ENCODE measurements at places on chromosomes 5 and 9.

DNA sequence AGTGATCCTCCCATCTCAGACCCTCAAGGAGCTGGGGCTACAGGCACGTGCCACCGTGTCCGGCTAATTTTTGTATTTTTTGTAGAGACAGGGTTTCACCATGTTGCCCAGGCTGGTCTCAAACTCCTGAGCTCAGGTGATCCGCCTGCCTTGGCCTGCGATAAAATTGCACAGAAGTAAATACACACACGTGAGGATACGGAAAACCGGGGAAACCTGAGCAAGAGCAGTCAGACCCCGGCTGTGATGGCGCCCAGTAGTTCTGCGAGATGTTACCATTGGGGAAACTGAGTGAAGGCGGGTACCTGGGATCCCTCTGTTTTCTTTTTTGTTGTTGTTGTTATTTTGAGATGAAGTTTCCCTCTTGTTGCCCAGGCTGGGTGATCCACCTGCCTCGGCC lies 114.9 kb downstream of the C9orf50 start:
- H3K27me3 ChIP-seq = no peaks in the 10 kb centered on the region
- H3K36me3 ChIP-seq = peaks cover 14% of the 10 kb centered on the region
- H3K27ac ChIP-seq = no peak overlapping the region
- no peak for DNase-seq

GRCh38 chr5:8842971-8843551 lies 702.8 kb downstream of the SEMA5A start:
- no peaks in the 10 kb centered on the region for H3K27me3 ChIP-seq
- peaks cover 3% of the 10 kb centered on the region for H3K4me1 ChIP-seq

- peak; percentile 23 for DNase-seq
- H3K36me3 ChIP-seq = no peaks in the 10 kb centered on the region
- H3K27me3 ChIP-seq = no peaks in the 10 kb centered on the region
- H3K4me3 ChIP-seq = no peak overlapping the region
- peaks cover 4% of the 10 kb centered on the region for H3K4me1 ChIP-seq
Measured at GRCh38 chr5:32542216-32543059, 42.9 kb upstream of the SUB1 start.

DNA sequence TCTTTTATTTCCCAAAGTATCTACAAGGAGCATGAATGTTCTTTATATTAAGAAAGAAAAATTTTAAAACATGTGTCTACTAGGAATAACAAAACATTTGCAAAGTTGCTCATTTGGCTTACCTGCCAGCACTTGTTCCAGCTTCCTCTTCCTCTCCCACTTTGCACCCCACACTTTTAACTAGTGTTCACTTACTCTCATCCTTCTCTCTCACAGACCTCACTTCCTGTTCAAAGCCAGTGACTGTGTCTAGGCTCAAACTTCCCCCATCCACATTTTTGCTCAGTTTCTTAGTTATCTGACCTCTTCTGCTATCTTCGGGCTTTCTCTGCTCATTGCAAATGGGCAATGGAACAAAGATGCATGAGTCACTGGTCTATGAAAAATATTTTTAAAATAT lies 512.2 kb upstream of the ZNF462 start:
- H3K4me1 ChIP-seq = no peaks in the 10 kb centered on the region
- no peak overlapping the region for H3K4me3 ChIP-seq
- H3K27ac ChIP-seq = no peak overlapping the region
- DNase-seq = peak; percentile 5
- H3K27me3 ChIP-seq = no peaks in the 10 kb centered on the region

Measured in muscle of leg (tissue), 16 donors.